ENCODE measurements at places on chromosomes 1 and 21.

DNA sequence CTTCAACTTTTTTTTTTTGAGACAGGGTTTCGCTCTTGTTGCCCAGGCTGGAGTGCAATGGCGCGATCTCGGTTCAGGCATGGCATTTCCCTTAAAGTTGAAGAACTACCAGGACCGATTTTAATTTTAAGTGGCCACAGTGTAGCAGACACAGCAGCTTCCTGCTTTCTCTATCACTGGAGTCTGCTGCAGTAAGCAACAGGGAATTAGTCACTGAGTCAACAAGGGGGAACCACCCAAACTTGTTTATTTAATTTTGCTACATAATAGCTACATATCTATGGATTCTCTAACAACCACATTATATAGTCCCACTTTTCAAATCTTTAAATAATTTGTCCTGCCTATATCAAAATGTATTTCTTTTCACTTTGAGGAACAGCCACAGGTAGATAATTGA lies 12.5 kb upstream of the TNNI3K start:
- DNase-seq = no peak

DNA sequence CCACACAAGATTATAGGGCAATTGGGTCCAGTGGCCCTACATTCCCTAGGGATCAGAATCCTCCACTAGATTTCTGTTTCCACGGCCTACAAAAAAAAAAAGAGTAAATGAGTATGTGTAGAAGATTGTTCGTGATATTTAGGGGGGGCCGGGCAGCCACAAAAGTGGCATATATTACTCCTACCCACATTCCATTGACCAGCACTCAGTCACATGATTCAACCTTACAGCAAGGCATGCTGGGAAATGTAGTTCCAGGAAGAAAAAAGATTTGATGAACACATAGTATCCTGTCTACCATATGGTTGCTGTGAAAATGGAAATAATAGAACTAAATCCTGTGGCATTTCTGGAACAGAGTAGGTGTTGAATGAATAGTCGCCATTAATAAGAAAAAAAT lies 43.4 kb upstream of the GJB5 start:
- no peak for DNase-seq

DNA sequence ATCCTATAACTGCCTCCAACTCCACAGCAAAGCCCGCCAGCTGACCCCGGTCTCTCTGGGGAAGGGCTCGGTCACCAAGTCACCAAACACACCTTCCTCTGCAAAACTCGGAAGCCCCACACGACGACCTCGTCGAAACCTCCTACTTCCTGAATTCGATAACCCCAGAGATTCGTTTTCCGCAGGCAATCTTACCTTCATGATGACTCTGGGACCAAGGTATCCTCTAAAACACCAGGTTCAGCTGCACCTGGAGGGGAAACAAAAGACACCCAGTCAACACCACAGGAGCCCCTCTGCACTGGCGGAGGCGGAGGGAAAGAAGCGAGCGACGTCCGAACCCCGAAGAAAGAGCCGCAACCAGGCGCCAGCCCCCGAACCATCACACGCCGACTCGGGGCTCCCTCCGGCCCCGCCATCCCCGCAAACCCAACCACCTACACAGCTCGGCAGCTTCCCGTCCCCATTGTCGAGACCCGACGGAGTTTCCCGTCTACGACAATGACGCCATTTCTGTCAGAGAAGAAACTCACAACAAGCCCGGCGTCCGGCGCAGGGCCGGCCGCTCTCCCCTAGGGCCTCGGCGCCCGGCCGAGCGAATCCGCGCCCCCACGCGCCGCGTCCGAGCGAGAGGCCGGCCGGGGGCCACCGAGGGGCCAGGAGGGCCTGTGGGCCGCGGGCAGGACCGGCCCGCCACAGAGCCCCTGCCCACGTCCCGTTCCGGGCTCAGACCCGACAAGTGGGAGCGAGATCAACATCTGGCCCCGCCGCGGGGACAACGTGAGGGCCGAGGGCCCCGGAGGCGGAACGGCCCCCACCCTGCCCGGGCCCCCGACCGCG lies 1.0 kb downstream of the ARID4B start:
- DNase-seq = no peak

DNA sequence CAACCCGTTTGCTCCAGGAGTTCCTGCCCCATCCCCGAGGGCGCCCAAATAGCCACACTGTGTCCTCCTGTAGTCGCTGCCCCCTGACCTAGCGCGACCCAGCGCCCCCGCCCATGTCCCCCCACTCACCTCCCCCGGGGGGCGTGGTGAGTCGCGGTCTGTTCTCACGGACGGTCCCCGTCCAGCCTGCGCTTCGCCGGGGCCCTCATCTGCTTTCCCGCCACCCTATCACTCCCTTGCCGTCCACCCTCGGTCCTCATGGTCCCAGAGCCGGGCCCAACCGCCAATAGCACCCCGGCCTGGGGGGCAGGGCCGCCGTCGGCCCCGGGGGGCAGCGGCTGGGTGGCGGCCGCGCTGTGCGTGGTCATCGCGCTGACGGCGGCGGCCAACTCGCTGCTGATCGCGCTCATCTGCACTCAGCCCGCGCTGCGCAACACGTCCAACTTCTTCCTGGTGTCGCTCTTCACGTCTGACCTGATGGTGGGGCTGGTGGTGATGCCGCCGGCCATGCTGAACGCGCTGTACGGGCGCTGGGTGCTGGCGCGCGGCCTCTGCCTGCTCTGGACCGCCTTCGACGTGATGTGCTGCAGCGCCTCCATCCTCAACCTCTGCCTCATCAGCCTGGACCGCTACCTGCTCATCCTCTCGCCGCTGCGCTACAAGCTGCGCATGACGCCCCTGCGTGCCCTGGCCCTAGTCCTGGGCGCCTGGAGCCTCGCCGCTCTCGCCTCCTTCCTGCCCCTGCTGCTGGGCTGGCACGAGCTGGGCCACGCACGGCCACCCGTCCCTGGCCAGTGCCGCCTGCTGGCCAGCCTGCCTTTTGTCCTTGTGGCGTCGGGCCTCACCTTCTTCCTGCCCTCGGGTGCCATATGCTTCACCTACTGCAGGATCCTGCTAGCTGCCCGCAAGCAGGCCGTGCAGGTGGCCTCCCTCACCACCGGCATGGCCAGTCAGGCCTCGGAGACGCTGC lies 1.1 kb downstream of the HTR6 start:
- no peak for DNase-seq

DNA sequence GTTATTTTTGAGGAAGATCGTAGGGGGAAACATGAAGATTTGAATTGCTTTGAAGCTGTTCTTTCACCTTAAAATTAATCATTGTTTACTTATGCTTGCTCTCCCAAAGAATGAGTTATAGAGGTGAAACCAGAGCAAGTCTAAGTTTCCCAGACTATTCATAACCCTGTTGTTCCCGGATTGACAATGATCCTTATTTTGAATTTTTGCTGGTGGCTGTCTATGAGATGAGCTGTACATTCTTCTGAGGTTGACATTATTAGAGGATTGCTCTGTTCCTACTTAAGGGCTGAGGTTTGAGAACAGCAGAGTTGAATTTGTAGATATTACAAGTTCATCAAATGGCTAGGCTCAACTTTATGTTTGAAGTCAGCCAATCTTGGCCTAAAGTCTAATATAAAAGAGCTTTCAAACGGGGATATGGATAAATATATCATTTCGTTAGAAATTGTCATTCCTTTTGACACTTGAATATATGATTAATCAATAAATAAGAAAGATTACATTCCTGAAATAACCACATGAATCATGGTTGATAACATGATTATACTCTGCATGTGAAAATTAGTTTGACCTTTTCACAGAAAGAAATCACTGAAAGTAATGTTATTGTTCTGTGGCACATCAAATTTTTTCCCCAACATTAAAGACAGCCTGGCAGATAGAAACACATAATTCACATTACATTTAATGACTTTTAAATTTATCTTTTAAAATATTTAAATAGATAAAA lies 19.1 kb upstream of the PDE4B start:
- no peak for DNase-seq

GRCh38 chr1:30187413-30188023 lies 535.9 kb downstream of the MATN1 start:
- DNase-seq = no peak

- DNase-seq = no peak
Observed at GRCh38 chr1:119554183-119554582, 47.2 kb downstream of the HSD3B1 start.

DNA sequence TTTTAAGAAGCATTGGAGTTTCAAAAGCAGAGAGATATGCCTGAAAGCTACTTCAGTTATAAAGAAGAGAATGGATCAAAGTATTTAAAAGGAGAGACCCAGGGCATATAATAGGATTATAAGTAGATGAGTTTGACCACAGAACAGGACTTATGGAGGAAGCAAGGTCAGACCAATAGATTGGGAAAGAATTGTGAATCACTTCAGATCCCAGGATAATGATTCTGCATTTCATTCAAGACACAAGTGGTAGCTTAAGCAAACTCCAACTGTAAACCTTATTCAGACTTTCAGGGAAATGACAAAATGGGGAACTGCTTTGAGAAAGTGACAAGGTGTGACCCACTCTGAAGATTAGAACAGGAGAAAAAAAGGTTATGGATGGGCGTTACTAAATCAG lies 18.9 kb upstream of the OR10J5 start:
- DNase-seq = no peak

GRCh38 chr1:206465951-206466350 lies 4.3 kb upstream of the IKBKE start:
- no peak for DNase-seq

GRCh38 chr1:177256153-177257075 lies 85.7 kb downstream of the BRINP2 start:
- DNase-seq = no peak

DNA sequence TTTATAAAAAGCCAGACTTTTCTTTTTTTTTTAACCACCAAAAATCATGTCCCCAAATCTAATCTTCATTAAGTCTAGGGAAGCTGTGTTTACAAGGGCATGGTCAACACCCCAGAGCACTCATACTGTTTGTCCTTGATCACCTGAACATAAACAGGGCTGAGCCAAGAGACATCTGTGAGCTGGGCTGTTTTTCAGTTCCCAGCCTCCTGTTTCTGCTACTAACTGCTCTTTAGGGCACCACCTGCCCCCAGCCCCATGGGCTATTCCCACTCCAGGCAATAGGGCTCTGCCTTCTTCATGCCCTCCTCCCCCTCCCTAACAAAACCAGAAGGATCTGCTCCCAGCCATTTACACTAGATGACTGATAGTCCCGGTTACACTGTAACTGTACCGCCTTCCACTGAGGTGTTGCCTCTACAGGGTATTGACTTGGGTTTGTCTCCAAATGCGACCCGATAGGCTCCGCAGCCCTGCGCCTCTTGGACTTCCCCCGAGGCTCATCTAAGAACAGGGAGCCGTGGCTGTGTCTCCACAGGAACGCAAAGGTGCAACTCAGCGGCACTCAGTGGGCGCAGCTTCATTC lies 11.7 kb upstream of the SLC26A9 start:
- DNase-seq = no peak

- peak; percentile 4 for DNase-seq
Observed at GRCh38 chr1:84141182-84142003, 2.7 kb upstream of the PRKACB start.

- no peak for DNase-seq
Observed at GRCh38 chr1:48242141-48242736, 19.7 kb downstream of the SLC5A9 start.

GRCh38 chr1:10685196-10685807 lies 111.1 kb downstream of the CASZ1 start:
- no peak for DNase-seq

- DNase-seq = no peak
Observed at GRCh38 chr1:185719021-185719420, 15.2 kb upstream of the HMCN1 start.

- DNase-seq = no peak
Observed at GRCh38 chr1:231964961-231965360, 338.4 kb downstream of the DISC1 start.

DNA sequence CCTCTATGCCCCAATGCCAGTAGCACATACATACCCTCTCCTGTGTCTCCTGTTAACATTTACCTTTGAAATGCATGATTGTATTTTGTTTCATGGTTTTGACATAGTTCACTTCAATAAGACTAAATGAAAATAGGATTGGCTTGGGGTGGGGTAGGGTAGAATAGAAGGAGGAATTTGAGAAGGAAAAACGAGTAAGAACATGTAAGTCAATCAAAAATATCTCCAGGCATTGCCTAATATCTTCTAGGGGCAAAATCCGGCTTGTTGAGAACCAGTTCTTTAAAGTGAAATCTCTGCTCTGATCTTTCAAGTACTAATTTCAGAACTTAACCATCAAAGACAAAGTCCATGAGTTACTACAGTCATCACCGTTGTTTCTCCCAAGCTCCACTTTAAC lies 31.8 kb upstream of the RGS2 start:
- DNase-seq = no peak

DNA sequence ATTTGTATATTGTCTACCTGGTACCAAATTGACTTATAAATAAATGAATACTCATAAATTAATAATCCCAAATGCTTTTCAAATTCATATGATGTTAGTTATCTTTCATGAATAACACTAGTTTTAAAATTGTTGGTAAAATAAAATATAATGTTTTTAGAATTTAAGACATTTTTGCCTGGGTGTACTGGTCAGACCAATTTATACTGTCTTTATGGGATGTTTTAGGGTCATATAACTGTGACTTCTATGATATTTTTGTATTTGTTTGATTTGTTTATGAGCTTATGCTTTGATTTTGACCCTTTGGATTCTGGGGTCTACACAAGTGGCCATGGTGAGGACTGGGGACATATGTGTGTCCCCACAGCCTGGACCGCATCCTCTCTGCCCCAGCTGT lies 54.1 kb upstream of the KLHDC7A start:
- no peak for DNase-seq

DNA sequence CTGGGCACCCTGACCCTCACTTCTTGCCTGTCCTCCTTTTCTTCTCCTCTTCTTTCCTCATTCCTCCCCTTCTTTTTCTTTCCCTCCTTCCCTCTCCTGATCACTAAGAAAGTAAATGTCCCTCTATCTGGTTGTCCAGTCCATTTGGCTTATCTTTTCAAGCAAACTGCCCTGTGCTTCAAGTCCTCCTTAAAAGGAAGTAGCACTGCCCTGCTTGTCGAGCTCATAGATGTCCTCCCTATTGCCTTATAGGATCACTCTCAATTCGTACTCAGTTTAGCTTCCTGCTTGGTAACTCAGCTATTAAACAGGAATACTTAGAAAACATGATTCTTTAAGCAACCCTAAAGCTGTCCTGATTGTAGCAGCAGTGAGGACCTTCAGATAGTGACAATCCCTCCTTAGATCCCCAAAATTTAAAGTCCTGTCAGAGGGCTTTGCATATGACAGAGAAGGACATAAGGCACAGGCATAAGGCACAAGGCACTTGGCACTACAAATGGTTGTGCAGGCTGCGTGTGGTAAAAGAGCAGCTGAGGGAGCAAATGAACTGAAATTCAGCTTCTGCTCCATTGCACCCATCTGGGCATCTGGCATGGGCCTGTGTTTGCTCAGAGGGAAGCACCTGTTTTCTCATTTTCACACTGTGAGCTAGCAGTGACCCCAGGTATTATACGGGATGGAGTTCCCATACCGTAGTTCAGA lies 26.1 kb upstream of the SLAMF6 start:
- DNase-seq = peak; percentile 46

GRCh38 chr1:234702342-234703000 lies 92.5 kb upstream of the IRF2BP2 start:
- no peak for DNase-seq
